ENCODE measurements at places on chromosomes 16 and 17.

GRCh38 chr16:85554889-85555718, 58.0 kb upstream of the GSE1 start:
- DNase-seq = peak; percentile 66

GRCh38 chr17:80497726-80498241, 21.4 kb upstream of the NPTX1 start:
- no peak for DNase-seq

DNA sequence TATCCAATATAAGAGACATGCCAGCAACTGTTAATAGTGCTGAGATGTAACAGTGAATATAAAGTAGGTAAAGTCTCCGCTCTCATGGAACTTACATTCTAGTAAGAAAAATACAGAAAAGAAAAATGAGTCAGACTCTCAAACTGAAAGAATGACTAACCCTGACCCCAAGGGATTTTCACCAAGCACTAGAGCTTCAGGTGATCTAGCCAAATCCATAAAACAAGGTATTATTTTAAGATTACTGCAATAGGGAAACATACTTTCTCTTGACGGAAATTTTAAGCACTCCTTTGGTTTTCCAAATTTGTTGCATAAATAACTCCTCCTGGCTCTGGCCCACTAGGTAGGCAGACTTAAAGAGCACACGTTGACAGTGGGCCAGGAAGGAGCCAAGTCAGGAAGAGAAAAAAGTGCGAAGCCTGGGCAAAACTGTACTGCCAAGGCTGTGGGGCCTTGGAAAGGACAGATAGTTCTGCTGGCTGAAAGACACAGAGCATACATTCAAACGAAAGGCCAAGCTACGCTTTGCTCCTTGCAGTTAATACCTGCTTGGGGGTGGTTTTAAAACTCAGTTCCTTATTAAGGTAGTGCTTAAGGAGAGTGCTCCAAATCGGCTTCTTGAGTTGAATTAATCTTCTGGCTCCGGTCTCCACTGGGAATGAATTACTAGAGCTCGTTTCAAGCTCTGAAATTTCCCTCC, 1.4 kb downstream of the GOT2 start:
- no peak for DNase-seq

DNA sequence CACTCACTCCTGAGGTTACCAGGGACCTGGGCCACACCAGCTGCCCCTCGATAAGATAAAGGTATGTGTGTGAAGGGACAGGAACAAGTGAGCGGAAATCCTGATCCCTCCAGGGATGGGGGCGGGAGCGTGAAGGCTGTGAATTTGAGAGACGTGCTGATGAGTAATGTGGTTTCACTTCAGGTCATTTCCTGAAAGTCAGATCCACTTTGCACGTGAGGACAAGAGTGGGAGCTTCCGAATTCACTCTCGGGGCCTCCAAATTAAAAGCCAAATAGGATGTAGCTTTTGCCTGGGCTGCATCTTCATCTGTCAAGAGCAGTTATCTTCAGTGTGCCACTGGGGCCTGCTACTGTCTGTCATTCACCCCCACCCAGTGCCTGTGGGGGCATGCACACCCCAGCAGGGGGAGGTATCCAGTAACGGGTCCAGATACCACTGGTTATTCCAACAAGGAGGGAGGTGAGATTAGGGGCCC, 87.4 kb upstream of the LHX1 start:
- DNase-seq = peak; percentile 67

GRCh38 chr17:2842464-2842863, 46.2 kb downstream of the RAP1GAP2 start:
- DNase-seq = no peak

- no peak for DNase-seq
These were observed 151.5 kb upstream of the GOT2 start for GRCh38 chr16:58885528-58886170.

GRCh38 chr17:7982173-7982572, 20.2 kb upstream of the GUCY2D start:
- no peak for DNase-seq

GRCh38 chr17:55089256-55089655, 120.7 kb downstream of the STXBP4 start:
- DNase-seq = no peak

GRCh38 chr16:76441391-76441790, 164.2 kb downstream of the CNTNAP4 start:
- DNase-seq = no peak

GRCh38 chr17:60148373-60148772, 1.4 kb upstream of the CA4 start:
- no peak for DNase-seq

DNA sequence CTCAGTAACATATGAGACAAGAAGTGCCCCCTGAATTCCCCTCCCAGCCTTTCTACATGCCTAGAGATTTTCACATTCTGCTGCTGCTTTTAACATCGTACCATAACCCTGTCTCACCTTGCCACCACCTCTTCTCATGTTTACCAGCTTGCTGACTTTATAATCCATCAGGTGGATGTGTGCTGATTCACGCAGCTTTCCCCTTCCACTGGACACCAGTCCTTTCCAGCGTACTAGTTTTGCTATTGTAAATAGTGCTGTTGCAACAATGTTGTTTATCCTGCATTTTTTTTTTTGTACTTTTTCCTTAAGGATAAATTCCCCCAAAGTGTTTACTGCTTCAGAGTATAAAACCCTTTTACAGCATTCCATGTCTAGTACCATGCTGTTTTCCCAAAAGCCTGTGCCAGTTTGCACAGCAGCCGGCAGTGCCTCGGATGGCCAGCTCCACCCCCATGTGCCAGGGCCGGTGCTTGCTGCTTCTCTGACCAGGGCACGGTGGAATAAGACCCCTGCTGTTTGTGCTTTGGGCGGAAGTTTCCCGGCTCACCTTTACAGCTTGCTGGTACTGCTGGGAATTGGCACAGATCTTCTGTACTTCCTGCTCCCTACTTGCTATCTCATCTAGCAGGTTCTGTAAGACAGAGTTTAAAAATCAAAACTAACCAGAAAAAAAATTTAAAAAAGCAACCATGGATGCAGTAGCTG, 41.3 kb downstream of the UBN1 start:
- DNase-seq = no peak

DNA sequence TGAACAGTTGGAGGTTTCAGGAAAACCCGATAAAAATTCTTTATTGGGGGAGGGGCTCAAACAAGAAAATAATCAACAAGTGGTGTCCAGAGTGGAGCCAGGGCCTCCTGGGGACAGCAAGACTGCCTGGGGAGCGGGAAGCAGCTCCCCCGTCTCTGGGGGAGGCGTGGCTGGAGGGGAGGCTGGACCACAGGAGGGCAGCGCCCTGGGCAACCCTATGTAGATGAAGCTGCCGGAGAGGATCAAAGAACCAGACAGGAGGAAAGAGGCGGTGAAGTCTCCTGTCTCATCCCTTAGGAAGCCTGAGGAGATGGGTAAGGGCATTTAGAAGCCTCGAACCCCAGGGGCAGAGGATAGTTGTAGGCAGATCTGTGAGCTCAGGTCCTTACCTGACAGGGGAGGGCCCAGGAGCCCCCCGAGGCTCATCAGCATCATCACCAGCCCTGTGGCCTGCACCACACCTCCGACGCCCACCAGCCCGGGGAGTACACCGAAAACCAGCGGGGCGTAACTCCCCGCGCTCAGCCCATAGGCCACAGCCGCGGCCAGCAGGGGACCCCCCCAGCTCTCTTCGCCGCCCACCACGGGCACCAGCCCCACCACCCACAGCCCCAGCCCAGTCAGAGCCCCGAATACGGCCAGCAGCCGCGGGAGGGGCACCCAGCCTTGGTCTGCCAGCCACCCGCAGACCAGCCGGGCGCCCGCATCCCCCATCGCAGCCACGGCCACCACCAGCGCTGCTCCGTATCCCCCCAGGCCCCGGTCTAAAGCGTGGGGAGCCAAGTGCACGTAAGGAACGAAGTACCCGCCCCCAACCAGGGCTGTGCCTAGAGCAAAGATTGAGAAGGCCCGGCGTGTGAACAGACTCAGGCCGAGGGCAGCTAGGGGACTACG, 2.0 kb downstream of the SLC16A11 start:
- peak; percentile 27 for DNase-seq
